ENCODE measurements at places on chromosomes 7 and 10.

GRCh38 chr10:47400251-47400650, 16.2 kb upstream of the ZNF488 start:
- no peak for DNase-seq

DNA sequence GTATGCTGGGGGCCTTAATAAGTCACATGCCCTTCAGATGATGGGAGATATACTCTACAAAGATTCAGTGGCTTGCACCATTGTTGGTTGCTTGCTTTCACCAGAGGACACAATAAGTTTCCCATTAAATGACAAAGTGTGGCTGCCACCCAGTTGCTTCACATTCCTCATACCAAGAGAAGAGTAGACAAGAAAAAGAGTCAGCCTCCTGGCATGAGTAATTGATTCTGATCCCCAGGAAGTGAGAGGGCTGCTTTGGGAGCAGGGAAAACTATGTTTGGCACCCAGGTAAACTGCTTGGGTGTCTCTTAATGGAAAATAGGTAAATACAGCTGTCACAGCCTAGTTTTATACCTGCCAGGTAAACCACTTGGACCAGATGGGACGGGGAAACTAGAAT, 66.7 kb upstream of the IL6 start:
- no peak for DNase-seq

DNA sequence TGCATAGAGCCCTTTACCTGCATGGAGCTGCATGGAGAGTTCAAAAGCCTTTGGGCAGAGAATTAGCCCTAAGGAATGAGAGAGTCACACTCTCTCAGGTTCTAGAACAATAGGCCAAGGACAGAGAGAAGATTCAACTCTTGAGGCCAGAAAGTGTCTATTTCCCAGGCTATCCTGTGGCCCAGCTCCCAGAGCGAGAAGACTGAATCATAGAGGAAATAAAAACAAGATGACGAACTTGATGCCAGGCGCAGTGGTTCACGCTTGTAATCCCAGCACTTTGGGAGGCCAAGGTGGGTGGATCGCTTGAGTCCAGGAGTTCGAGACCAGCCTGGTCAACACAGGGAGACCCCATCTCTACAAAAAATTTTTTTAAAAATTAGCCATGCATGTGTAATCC, 18.3 kb upstream of the PODXL start:
- DNase-seq = no peak

- DNase-seq = no peak
Measured at GRCh38 chr10:84243759-84244158, 1.1 kb upstream of the RGR start.

GRCh38 chr7:114922652-114923402, 933 bp downstream of the MDFIC start:
- DNase-seq = peak; percentile 19

- no peak for DNase-seq
Measured at GRCh38 chr10:70963271-70963670, 74.9 kb upstream of the PCBD1 start.

DNA sequence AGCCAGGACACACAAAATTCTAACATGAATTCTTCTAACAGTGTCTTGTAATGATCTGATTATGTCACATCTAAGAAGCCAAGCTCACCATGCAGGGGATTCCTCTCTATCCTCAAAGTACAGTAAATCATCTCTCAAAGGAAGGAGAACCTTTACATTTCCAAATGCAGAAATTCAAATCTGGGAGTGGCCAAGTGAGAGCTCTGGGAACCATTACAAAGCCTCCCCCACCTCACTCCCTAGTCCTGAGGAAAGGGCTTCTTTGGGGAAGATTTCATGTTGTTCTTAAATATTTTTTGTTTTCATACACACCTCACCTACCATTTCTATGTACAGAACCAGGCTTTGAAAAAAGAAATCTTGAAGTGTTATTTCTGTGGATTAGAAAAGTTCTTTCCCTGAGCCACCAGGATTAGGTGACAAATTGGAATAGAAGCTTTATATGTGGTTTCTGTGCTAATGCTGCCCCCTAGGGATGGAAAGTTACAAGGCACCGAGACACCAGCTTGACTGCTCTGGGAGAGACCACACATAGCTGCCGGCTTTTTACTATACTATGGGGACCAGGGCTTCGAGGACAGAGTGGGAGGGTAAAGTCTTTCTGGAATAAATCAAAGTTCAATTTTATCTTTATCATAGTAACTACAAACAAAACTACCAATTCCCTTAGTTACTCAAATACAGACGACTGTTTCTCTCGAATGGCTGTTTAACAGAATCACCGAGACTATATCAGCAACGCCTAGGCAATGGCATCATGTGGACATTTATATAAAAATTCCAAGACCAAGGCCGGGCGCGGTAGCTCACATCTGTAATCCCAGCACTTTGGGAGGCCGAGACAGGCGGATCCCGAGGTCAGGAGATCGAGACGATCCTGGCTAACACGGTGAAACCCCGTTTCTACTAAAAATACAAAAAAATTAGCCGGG, 116.1 kb downstream of the RNF216 start:
- DNase-seq = peak; percentile 41

DNA sequence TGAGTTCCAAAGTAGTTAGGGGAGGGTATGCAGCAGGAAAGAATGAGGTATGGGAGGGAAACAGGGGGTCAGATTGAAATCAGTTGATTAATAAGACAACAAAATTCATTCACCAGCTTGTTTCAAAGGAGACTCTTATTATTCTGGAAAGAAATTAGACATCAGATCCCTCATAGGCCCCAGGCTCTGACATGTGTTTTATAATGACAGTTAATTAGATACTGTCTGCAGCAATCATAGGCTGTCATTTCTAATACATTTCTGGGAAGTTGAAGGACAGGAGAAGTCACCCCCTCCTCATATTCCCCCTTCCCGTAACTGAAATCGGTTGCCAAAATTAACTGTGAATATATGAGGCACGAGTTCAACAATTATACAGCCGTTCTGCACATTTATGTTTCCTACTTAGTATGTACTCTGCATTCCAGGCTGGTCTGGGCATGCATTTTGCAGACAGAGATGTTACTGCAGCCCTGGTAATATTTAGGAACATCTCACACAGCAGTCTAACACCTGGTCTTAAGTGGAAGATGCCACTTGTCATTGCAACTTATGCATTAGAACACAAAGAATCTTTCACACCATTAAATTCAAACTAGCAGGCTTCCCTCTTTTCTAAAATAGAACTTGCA, 355.2 kb upstream of the LRGUK start:
- DNase-seq = no peak

DNA sequence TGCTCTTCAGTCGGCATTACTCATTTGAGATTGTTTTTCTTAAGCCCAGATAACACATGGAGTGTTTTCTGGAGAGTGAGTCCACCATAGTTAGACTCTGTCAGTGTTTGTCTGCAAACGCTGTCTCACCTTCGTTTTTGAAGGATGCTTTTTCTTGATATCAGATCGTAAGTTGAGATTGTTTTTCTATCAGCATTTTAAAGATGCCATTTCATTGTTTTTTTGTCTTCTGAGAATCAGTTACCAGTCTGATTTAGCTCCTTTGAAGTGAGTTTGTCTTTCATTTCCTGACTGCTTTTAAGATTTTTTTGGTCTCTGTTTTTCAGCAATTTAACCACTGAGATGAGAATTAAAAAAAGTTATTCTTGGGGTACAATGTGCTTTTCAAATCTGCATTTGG, 137.4 kb downstream of the WDR37 start:
- no peak for DNase-seq

- DNase-seq = no peak
Measured at GRCh38 chr10:93150990-93151547, 77.4 kb downstream of the CYP26A1 start.

DNA sequence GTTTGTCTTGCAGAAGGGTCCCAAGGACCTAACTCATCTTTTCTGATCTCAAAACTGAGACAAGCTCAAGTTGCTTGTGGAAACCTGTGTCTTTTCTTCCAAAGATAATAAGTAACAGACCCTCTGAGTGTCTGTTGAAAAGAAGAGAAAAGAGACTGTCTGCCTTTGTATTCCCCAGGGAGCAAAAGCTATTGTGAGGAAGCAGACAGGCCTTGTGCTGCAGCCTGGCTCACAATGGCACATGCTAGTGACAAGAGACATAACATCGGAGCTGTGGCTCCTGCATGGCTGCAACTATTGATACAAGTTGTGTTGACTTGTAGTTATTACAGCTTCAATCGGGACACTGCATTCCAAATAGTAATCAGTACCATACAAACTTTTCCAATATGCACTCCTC, 202.9 kb downstream of the DKK1 start:
- no peak for DNase-seq

DNA sequence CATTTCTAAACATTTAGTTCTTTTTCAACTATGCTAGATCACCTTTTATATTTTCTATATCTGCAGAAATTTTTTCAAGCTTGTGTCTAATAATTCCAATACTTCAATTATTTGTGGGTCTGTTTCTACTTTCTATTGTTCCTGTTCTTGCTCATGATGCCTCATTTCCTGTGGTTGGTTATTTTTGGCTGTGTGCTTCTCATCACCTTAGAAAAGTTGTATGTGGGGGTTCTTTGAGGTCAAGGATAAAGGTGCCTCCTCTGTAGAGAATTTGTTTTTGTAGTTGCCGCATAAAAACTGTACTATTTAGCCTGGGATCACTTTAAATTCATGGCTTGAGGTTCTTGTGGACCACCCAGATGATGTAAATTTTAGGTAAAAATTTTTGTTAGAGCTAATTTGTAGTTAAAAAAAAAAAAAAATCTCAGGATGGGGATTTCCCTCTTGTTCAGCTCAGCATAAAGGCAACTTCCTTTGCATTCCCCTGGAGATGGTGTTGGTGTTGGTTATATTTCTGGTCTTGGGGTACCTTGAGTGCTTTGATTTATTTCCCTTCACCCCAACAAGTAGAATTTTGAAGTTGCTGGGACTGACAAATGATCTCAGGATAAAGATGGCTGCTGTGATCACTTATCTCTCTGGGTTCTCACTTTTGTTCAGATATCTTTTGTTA, 27.0 kb upstream of the JAZF1 start:
- DNase-seq = no peak

GRCh38 chr10:7794251-7795026, 6.5 kb downstream of the ATP5F1C start:
- no peak for DNase-seq

GRCh38 chr10:971613-972012, 16.6 kb upstream of the GTPBP4 start:
- DNase-seq = no peak

GRCh38 chr7:116857052-116857451, 5.3 kb upstream of the CAPZA2 start:
- DNase-seq = no peak

DNA sequence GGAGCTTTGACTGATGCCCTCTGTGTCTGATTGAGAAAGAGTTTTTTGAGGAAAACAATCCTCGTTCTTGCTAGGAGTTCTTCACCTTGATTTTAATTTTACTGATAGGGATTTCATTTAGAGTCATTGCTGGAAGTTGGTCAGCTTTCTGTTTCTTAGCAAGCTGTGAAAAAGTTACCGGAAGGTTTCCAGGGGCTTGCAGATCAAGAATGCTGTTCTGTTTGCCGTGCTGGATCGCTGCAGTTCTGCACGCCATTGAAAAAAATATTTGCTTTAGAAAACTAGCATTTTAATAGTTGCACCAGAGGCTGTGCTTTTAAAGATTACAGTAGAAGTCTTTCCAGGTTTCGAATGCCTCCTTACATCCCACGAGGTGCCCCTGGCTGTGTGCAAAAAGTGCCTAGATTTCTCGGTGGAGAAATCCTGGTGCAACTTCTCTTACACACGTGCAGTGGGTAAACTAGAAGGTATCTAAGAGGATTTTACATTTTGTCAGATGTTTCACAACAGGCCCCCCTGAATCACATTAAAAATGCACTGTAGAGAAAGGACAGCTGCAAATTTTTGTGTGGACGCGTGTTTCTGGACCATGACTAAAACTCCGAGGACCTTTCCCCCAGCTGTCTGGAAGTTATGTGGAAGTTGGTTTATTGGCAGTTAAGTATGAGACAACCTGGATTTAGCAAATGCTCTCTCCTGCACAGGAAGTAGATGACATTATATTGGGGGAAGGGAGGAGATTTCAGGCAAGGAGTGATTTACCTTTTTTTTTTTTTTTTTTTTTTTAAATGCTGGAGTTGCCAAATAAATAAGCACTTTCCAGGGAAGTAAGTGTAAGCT, 5.8 kb downstream of the TCF7L2 start:
- DNase-seq = no peak

GRCh38 chr10:101817337-101818118, 716 bp downstream of the OGA start:
- DNase-seq = no peak

DNA sequence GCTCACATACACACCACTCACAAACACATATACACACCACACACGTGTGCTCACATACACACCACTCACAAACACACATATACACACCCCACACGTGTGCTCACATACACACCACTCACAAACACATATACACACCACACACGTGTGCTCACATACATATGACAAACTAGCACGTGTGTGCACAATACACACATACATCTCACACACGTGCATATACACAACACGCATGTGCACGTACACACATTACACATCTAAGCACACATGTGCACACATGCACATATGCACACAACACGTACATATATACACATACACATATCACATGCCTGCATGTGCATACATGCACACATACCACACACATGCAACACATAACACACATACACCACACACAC, 78.3 kb upstream of the FOXK1 start:
- no peak for DNase-seq

DNA sequence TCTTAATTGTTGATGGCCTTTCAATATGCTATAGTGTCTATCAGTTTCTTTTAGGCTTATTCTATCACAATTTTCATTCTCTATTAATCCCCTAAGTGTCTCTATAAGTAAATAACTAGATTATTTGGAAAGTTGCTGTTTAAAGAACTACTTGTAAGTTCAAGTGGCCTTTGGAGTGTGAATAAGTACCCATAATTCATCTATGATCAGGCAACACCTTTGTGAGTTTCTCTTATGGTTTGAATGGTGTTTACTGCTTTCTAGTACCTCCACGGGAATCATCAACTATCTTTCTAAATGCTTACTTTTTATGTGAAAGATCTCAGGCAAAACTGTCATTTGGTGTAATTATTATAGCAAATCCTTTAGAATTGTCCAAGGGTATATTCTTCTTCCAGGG, 166.7 kb downstream of the POU6F2 start:
- DNase-seq = no peak

DNA sequence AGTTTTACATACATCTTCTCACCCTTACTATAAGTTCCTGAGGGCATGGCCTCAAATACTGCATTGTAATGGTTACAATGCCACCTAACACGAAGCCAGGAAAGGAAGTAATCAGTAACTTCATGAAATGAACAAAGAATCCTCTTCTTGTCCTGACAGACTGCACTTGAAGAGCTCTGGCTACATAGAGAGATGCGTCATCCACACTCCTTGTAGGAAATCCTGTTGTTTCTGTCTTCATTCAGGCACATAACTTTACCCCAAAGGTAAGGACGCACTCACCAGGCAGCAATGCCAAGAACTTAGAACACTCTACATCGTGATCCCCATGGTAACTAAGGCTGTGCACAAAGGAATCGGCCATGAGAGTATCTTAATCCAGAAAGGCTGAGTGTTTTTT, 80.3 kb upstream of the ARID5B start:
- DNase-seq = no peak

DNA sequence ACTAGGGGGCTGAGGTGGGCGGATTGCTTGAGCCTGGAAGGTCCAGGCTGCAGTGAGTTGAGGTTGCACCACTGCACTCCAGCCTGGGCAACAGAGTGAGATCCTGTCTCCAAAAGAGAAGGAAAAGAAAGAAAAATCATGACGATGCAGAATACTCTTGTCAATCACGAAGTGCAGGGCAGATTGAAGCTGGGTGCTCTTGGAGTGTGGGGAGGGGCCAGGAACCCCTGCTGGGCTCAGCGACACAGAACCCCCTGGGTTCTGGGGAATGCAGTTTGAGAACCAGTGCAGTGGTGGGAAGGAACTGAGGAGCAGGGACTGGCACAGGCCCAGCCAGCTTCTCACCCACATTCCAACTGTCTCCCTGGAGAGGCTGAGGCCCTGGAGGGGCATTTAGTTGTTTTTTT, 10.8 kb upstream of the INTS1 start:
- no peak for DNase-seq

Measured in GM12891 (cell line).